ENCODE measurements at places on chromosomes 11 and 22. TPM values are rescaled to one million over a fixed set of nuclear protein-coding genes. Genes with fewer than 3 reads are reported as not detected.

DNA sequence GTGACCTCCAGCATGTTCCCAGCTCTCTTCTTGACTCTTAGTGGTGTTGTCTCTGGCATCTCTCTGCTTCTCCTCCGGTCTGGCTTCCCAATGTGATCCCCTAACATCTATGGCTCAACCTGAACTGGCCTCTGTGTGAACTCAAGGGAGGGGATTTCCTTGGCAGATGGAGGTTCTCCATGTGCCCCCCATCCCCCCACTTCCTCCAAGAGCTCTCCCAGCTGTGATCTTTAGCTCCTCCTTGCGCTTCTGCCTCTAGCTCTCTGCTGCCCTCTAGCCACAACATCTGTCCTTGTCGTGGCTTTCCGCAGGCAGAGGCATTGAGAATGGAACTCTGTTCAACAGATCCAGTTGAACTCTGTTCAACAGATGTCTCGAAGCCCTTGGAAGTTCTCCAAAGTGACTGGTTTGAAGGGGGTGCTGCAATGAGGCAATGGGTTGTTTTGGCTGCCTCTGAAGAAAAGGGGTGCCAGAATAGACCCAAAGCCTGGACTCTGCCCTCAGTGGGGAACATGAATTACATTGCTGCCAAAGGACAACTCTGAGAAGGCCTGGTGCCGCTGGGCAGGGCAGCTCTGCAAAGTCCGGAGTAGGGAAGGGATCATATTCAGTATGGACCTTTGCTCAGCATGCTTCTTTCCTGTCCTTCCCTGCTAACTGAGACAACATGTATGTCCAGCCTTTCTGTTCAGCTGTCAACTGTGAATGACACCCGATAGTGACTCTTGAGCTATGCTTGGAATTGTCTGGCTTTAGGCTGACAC lies 61.9 kb downstream of the ADM start:
- no peak for DNase-seq

GRCh38 chr11:5280582-5281102 lies 10.9 kb upstream of the HBE1 start:
- DNase-seq: no peak

HBE1 gene
- total RNA-seq: not detected

DNA sequence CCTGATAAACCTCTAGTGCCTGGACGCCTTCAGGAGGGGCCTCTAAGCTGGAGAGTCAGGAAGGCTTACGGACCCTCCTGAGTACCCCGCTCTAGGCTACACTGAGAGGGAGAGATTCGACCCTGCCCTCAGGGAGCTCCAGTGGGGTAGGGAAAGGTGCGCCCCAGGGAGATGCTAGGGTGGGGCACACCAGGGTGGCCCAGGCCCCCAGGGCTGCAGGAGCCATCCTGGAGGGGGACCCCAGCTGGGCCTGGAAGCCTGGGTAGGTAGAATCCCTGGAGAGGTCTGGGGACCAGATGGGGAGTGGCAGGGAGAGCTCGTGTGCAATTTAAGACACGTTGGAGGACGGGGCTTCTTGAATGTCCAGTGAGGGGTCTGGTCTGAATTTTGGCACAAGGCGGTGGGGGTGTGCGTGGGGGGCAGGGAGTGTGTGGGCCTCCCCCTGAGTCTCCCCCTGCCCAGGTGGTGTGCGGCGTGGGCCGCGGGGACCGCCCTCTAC lies 4.7 kb downstream of the CARNS1 start:
- no peak for DNase-seq

MRGPRF gene
- total RNA-seq: 29.8 TPM

OOSP4A gene
- not detected for total RNA-seq

IL18BP gene
- 13.1 TPM for total RNA-seq

Measured in mesenteric fat pad (tissue), 1 donor.